ENCODE measurements at places on chromosomes 12 and 14. TPM values are rescaled to one million over a fixed set of nuclear protein-coding genes. Genes with fewer than 3 reads are reported as not detected.
A peak's percentile ranks its signal among the peaks of the same experiment; 100 is the strongest.

Gene FICD
- 4.3 TPM for total RNA-seq

DNA sequence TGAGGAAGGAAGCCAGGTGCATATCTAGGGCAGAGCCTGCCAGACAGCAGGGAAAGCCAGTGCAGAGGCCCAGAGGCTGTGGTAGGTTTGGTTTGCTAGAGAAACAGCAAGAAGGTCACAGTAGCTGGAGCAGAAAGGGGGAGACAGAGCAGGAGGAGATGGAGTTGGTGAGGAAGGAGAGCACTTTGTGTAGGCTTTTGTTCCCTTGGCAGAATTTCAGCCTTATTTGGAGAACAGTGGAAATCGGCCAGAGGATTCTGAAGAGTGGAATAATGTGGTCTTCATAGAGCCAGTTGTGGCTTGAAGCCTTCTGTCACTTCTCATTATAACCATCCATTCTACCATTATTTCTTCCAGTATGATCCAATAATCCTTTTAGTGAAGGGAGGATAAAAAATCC lies 212.9 kb upstream of the FAR2 start:
- H3K4me1 ChIP-seq = no peaks in the 10 kb centered on the region
- no peak for DNase-seq
- no peak overlapping the region for H3K27ac ChIP-seq
- no peak overlapping the region for H3K4me3 ChIP-seq
- peaks cover 7% of the 10 kb centered on the region for H3K27me3 ChIP-seq

- no peak for DNase-seq
- H3K27me3 ChIP-seq = no peaks in the 10 kb centered on the region
- peaks cover 66% of the 10 kb centered on the region for H3K36me3 ChIP-seq
- peak overlapping the region; percentile 7 for H3K27ac ChIP-seq
- peaks cover 66% of the 10 kb centered on the region for H3K4me1 ChIP-seq
Observed at GRCh38 chr14:89400529-89400928, 16.5 kb downstream of the FOXN3 start.

DNA sequence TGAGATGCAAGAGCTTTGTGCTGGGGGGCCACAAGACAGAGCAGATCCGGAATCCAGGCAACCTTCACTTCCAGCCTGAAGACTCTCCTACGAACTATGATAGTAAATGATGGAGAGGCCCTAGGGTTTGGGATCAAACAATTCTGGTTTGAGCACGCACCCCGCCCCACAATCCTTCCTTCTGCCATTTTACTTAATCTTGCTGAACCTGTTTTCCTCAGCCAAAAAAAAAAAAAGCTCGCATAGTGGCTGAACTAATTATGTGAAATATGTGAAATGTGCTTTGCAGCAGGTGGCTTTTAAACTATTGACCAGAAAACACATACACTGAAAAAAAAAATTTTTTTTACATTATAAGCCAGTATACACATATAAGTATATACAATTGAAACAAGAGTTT lies 667 bp upstream of the ITFG2 start:
- peaks cover 12% of the 10 kb centered on the region for H3K36me3 ChIP-seq
- peak overlapping the region; percentile 48 for H3K4me3 ChIP-seq
- peak overlapping the region; percentile 100 for H3K27ac ChIP-seq
- peaks cover 23% of the 10 kb centered on the region for H3K4me1 ChIP-seq
- H3K27me3 ChIP-seq = no peaks in the 10 kb centered on the region
- DNase-seq = no peak

DNA sequence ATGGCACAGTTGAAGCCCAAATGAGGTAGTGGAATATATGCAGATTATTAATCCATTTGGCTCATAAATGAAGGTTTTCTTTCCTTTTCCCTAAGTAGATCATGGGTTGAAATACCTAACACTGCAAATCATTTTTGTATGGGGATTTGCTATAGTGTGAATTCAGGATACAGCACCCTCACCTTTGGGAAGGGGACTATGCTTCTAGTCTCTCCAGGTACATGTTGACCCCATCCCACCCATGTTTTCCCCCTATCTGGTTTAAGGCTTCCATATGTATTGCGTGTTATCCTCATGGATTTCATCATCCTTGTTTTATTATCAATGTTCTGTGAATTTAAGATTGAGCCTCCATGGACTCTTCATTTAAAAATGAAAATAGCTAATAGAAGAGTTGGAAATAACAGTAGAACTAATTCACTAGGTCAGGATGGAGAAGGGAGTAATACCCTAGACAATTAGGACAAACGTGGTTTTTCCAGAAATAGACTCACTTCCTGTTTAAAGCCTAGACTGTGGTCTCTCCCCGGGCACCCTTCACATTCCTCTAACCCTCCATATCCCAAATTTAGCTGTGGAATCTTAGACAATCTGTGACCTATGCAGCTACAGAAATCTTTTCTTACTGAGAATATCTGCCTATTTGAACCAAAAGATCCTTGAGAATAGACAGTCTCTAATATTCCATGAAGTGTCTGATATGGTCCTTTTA lies 56.5 kb downstream of the DAD1 start:
- no peaks in the 10 kb centered on the region for H3K27me3 ChIP-seq
- peaks cover 82% of the 10 kb centered on the region for H3K4me1 ChIP-seq
- DNase-seq = no peak
- H3K4me3 ChIP-seq = peak overlapping the region; percentile 82
- H3K36me3 ChIP-seq = peaks cover 91% of the 10 kb centered on the region

- peaks cover 35% of the 10 kb centered on the region for H3K27me3 ChIP-seq
- no peak overlapping the region for H3K4me3 ChIP-seq
- H3K27ac ChIP-seq = no peak overlapping the region
- no peak for DNase-seq
- no peaks in the 10 kb centered on the region for H3K36me3 ChIP-seq
- H3K4me1 ChIP-seq = no peaks in the 10 kb centered on the region
Observed at GRCh38 chr14:94558842-94559241, 2.4 kb upstream of the SERPINA4 start.

Gene ADCY6
- not detected for total RNA-seq

DNA sequence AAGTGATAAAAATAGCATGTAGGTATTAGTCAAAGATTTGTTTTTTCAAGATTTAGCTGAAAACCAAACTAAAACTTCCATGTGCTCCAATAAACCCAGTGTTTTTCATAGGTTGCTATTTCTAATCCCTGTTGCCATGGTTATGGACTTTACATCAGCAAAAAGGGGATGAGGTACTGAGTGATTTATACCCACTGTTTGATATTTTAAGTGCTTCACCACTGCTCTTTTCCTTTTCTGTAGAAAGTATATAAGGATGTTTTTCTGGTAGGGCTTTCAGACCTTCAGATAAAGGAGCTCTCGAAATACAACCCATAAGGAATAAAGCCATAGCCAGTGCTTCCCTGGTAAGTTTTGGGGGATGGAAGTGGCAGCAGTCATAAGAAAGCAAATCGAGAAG lies at the start of gene OTOGL:
Gene OTOGL, plus strand, starts transcription at position 279 of the 400 bp plus-strand sequence. CDS start 109,895 bp downstream, outside the sequence.
- H3K27ac ChIP-seq = no peak within 1 kb of the TSS
- H3K4me3 ChIP-seq = no peak within 1 kb of the TSS
- H3K4me1 ChIP-seq = no peaks in the 10 kb centered on the region
- no peak for DNase-seq
- no peaks in the 10 kb centered on the region for H3K36me3 ChIP-seq
- no peaks in the 10 kb centered on the region for H3K27me3 ChIP-seq

- H3K27me3 ChIP-seq = peaks cover 15% of the 10 kb centered on the region
- no peak overlapping the region for H3K4me3 ChIP-seq
- peaks cover 11% of the 10 kb centered on the region for H3K4me1 ChIP-seq
- DNase-seq = no peak
Observed at GRCh38 chr14:64550621-64551333, 1.0 kb downstream of the PPP1R36 start.

- H3K4me1 ChIP-seq = no peaks in the 10 kb centered on the region
- no peak overlapping the region for H3K4me3 ChIP-seq
- no peak overlapping the region for H3K27ac ChIP-seq
- H3K27me3 ChIP-seq = no peaks in the 10 kb centered on the region
- no peak for DNase-seq
- H3K36me3 ChIP-seq = no peaks in the 10 kb centered on the region
Observed at GRCh38 chr14:104887623-104888488, 22.8 kb downstream of the CEP170B start.

Gene NRL
- 1.8 TPM for total RNA-seq

GRCh38 chr12:75632442-75632841 lies 121.0 kb upstream of the KRR1 start:
- peaks cover 12% of the 10 kb centered on the region for H3K4me1 ChIP-seq
- H3K36me3 ChIP-seq = no peaks in the 10 kb centered on the region
- H3K4me3 ChIP-seq = no peak overlapping the region
- H3K27me3 ChIP-seq = peaks cover 25% of the 10 kb centered on the region

DNA sequence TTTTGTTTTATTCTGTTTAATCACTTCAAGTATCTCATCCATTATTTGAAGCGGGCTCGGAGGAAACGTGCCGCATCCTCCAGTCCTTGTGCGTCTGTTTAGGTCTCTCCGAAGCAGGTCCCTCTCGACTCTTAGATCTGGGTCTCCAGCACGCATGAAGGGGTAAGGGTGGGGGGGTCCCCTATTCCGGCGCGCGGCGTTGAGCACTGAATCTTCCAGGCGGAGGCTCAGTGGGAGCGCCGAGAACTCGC lies 311 bp upstream of the LGR5 start:
- H3K4me1 ChIP-seq = peaks cover 16% of the 10 kb centered on the region
- peaks cover 73% of the 10 kb centered on the region for H3K27me3 ChIP-seq
- H3K36me3 ChIP-seq = no peaks in the 10 kb centered on the region
- DNase-seq = no peak
- peak overlapping the region; percentile 75 for H3K4me3 ChIP-seq

DNA sequence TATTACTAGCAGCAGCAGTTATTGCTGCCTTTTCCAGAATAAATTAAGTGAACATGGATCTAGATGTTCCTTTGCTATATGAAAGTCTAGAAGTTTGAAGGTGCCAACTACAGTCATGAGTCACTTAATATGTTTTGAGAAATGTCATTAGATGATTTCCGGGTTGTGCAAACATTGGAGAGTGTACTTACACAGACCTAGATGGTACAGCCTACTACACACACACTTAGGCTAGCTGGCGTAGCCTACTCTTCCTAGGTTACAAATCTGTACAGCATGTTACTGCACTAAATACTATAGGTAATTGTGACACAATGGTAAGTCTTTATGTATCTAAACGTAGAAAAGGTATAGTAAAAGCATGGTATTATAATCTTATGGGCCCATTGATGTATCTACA lies 368.1 kb downstream of the PDZRN4 start:
- no peak overlapping the region for H3K27ac ChIP-seq
- no peaks in the 10 kb centered on the region for H3K36me3 ChIP-seq
- no peak overlapping the region for H3K4me3 ChIP-seq
- H3K4me1 ChIP-seq = no peaks in the 10 kb centered on the region
- no peak for DNase-seq

GRCh38 chr14:68379510-68380328 lies 413.1 kb downstream of the ZFP36L1 start:
- no peaks in the 10 kb centered on the region for H3K27me3 ChIP-seq
- no peak overlapping the region for H3K4me3 ChIP-seq
- H3K4me1 ChIP-seq = peaks cover 55% of the 10 kb centered on the region
- DNase-seq = peak; percentile 19

Gene P2RX7
- 3.6 TPM for total RNA-seq

DNA sequence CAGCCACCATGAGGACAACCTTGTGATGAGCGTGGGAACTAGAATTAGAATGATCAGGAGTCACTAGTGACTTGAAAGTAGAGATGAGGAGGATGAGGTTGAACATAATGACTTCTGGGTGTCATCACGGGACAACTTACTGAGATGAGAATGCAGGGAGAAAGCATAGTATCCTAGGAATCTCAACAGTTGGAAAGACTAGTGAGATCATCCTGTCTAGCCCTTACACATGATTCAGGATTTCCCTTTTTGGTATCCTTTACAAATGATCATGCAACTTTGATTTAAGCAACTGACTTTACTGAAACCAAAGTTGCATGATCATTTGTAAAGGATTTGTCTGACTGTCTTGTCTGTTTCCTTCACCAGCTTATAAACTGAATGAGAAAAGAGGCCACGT lies 51.8 kb upstream of the HIF1A start:
- no peak overlapping the region for H3K27ac ChIP-seq
- no peaks in the 10 kb centered on the region for H3K27me3 ChIP-seq
- no peak for DNase-seq
- peaks cover 1% of the 10 kb centered on the region for H3K36me3 ChIP-seq
- no peak overlapping the region for H3K4me3 ChIP-seq

DNA sequence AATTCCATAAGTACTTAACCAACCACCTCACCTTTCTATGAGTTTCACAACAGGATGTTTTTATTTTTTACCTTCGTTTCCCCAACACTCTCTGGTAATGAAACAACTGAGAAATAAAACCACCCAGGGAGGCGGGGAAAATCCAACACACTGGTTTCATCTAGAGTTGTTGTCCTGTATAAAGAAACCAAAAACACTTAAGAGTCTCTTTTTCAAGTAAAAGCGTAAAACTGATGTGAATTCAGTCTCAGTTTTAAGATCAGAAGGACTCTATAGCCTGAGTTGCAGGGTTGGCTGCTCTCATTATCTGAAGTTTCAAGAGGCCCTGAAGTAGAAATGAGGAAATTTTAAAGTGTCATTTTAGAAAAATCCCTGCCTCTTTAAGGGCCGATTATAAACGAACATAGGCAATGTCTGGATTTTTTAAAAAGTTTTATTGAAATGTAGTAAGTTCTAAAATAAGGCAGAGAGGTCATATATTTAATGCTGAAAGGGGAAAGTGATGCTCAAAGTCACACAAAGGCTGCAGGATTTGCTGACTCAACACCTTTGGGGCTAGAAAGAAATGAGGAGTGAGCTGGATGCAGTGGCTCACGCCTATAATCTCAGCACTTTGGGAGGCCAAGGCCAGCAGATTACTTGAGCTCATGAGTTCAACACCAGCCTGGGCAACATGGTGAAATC lies 27.2 kb downstream of the HIGD1C start:
- no peak overlapping the region for H3K4me3 ChIP-seq
- peaks cover 18% of the 10 kb centered on the region for H3K4me1 ChIP-seq
- no peaks in the 10 kb centered on the region for H3K27me3 ChIP-seq
- H3K36me3 ChIP-seq = peaks cover 36% of the 10 kb centered on the region

GRCh38 chr14:92973798-92974372 lies 50.9 kb downstream of the CHGA start:
- H3K4me1 ChIP-seq = peaks cover 4% of the 10 kb centered on the region
- peaks cover 62% of the 10 kb centered on the region for H3K36me3 ChIP-seq
- no peak for DNase-seq
- no peaks in the 10 kb centered on the region for H3K27me3 ChIP-seq
- H3K27ac ChIP-seq = no peak overlapping the region

DNA sequence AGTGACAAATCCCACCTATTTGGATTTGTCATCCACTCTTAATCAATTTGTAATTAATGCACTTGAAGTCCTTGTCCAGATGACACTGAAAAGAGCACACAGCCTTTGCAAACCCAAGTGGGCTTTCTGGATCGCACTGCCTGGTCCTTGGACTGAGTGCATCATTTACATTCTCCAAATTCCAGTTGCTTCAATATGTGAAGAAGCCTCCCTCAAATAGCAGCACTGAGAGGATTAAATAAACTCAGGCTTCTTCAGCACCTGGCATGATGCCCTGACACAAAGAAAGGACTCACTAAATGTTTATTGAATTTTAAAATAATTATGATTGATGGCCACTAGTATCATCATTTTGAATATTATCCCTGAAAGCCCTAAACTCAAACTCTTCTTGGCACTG lies 496.5 kb downstream of the VRK1 start:
- peaks cover 21% of the 10 kb centered on the region for H3K4me1 ChIP-seq
- no peaks in the 10 kb centered on the region for H3K36me3 ChIP-seq
- H3K4me3 ChIP-seq = no peak overlapping the region
- no peak for DNase-seq
- peaks cover 20% of the 10 kb centered on the region for H3K27me3 ChIP-seq

GRCh38 chr12:52658196-52658595 lies 6.2 kb upstream of the KRT2 start:
- no peak overlapping the region for H3K27ac ChIP-seq
- no peak overlapping the region for H3K4me3 ChIP-seq
- no peaks in the 10 kb centered on the region for H3K36me3 ChIP-seq
- H3K27me3 ChIP-seq = no peaks in the 10 kb centered on the region
- peaks cover 13% of the 10 kb centered on the region for H3K4me1 ChIP-seq
- no peak for DNase-seq

- H3K4me3 ChIP-seq = no peak overlapping the region
- DNase-seq = no peak
- no peaks in the 10 kb centered on the region for H3K36me3 ChIP-seq
Observed at GRCh38 chr14:87002776-87003175, 990.2 kb downstream of the GALC start.

Gene BMP4
- not detected for total RNA-seq

Data from activated naive CD8-positive, alpha-beta T cell treated with anti-CD3 and anti-CD28 coated beads for 36 hours (primary cell).